ENCODE measurements at places on chromosomes 12 and 14.

DNA sequence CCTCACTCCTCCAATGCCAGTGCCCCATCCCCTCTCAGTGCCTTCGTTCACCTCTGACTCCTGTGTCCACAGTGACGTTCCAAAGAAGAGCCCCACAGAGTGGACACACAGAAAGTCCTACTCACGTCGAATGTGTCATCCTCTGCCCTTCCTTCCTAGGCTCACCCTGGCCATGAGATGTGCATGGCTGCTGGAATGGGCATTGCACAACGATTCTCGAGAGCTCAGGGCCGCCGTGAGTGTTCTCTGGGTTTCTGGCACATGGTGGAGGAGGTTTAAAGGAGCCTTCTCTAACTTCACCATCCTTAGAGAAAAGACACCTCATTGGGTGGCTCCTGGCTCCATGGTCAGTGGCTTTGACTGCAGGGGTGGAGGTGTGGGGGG is 12.8 kb upstream of the CEP170B start:
- DNase-seq = no peak

- peak; percentile 22 for DNase-seq
These were observed 182.2 kb downstream of the CCDC59 start for GRCh38 chr12:82176026-82176425.

- DNase-seq = no peak
These were observed 68.5 kb upstream of the CAPRIN2 start for GRCh38 chr12:30823156-30823699.

DNA sequence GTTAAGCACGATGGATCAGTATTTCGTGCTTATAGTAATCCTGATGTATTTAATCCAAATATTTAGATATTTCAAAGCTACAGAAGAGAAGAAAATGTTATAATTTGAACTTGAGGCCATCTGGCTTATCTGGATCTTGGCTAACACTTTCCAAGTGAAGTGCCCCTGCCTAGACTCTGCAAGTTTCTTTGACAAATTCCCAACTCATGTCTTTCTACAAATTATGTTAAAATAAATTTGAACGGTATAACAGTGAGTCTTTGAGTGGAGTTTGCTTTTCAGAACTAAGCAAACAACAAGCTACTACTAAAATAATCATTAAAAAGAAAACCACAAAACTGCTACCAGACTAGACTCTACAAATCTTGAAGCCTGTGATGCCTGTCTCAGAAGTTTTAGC is 374.4 kb upstream of the PRICKLE1 start:
- no peak for DNase-seq

DNA sequence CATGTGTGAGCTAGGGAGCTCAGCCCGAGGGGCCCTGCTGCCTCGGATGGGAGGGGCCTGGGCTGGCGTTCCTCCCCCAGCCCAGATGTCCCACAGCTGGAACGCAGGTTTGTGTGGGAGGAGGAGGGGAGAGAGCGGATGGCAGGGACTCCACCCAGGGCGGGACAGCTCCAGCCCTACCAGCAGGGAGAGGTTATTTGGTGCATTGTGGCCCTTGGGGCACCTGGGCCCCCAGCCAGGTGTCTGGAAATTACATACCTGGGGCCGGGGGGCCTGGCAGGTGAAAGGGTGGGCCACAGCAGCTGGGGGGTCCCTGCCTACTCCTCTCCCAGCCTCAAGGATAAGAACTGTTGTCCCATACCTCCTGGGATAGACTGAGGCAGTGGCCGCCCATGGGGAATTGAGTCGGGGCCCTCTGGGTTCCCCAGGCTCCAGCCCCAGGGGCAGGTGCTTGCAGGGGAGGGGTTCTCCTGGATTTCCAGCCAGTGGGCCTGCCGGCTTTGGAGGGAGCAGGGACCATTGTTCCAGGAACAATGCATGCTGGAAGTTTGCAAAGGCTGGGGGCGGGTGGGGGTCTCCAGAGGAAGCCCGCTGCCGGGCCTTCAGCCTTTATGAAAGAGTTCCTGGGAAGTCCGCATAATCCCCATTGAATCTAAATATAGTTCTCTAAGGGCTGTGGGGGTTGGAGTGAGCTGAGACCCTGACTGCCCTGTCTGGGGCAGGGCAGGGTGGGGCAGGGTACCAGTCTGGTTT is 1.2 kb downstream of the KIF26A start:
- no peak for DNase-seq

- DNase-seq = no peak
These were observed 321.6 kb upstream of the SFSWAP start for GRCh38 chr12:131389054-131390013.

GRCh38 chr14:52275372-52275771 is 7.9 kb downstream of the PTGDR start:
- no peak for DNase-seq

DNA sequence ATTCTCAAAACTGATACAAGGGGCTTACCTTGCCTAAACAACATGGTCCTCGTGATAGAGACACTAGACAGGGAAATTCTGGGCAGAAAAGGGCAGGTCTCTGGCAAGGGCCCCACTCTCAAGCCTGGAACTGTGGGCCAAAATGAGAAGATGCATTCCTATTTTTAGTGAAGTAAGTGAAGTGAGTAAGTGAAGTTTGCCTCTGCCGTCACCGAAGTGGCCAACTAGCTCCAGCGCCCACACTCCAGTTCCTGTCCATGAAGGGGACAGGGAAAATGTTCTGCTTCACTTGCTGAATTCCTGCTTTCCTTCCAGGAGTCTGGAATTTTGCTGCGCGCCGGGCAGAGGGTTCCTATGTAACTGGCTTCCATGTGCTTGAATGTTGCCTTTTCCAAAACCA is 1035.6 kb upstream of the TMEM132C start:
- DNase-seq = no peak

DNA sequence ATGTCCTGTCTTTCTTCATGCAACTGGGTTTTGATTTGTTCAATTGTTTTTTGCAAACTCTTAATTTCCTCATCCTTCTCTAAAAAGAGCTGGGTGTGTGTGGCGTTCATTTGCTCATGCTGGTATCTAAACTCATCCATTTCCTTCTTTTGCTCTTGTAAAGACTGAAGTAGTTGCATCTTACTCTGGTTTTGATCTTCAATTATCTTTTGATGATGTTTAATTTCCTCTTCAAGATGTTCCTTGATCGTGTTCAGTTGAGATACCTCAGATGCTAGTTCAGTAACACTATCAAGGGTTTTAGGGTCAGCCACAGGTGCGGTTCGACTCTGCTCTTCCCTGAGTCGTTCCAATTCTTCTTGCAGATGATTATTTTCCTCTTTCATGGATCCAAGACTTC is 34.8 kb downstream of the TRIP11 start:
- DNase-seq = no peak

- DNase-seq = peak; percentile 67
These were observed 28.7 kb downstream of the FNTB start for GRCh38 chr14:65015391-65015790.

GRCh38 chr14:95314609-95315008 is 5.1 kb downstream of the CLMN start:
- no peak for DNase-seq

DNA sequence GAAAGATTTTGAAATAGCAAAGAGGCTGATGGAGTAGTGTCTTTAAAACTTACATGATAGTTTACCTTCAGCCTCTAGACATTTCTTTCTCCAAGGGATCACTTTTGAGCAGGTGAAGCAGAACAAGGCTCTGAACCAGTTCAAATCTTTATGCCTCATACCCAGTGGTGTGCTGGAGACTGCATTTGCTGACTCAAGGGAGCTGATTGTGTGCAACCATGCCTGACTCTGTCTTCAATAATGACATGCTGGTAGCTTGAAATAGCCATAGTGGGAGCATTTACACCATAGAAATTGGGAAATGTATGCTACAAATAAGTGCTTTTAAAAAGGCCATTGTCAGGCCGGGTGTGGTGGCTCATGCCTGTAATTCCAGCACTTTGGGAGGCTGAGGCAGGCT is 482.0 kb downstream of the TMTC2 start:
- DNase-seq = no peak

GRCh38 chr14:37428954-37429353 is 166.1 kb downstream of the FOXA1 start:
- no peak for DNase-seq

DNA sequence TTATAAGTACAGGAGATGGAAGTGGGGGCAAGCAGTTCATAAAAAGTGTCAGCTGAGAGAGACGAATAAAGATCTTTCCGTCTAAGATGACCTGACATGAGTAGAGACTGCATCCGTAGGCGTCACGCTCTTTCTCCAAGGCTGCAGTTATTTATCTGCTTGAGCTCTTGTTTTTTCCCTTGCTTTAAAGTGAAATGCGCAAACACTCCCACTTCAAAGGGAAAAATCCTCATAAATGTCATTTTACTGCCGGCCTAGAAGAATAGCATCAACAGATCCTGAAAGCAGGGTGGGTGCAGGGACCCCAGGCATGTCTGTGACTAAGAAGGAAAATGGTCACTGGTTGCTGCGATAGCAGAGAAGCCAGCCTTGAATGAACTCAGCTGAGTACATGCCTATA is 647.4 kb downstream of the MED13L start:
- DNase-seq = no peak

DNA sequence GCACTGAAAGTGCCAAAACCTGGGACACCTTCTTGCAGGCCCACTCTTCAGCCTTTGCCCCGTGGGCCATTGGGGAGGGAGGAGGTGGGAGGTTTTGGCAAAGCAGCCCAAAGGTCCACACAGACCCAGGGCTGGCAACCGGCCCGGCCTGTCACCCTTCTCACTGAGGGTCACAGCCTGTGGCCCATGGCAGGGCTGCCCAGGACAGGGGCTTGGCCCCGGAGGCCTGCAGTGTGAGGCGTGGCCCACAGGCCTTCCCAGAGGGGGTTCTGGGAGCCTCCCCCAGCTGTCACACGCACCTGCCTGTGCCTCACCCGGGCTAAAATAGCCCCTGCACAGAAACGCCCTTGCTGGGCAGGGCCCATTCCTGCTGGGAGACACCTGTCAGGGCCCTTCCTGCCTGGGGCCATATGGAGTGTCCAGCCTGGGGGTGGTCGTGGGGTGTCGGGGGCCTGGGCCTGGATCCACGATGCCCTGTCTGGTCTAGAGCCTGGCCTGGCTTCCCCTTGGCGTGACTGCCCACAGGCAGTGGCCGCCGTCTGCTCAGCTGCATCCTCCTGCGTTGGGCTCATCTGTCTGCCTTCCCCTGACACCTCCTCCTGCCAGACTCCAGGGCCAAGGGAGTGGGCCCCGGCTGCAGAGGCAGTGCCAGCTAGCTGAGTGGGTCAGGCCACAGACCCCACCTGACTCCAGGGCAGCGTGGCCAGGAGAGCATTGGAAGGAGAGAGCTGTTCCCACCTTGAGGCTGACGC is 19.2 kb downstream of the PACS2 start:
- no peak for DNase-seq

- DNase-seq = no peak
These were observed 53.2 kb upstream of the HIF1A start for GRCh38 chr14:61641914-61642613.

GRCh38 chr12:98998697-98999299 is 353.7 kb downstream of the APAF1 start:
- peak; percentile 73 for DNase-seq

DNA sequence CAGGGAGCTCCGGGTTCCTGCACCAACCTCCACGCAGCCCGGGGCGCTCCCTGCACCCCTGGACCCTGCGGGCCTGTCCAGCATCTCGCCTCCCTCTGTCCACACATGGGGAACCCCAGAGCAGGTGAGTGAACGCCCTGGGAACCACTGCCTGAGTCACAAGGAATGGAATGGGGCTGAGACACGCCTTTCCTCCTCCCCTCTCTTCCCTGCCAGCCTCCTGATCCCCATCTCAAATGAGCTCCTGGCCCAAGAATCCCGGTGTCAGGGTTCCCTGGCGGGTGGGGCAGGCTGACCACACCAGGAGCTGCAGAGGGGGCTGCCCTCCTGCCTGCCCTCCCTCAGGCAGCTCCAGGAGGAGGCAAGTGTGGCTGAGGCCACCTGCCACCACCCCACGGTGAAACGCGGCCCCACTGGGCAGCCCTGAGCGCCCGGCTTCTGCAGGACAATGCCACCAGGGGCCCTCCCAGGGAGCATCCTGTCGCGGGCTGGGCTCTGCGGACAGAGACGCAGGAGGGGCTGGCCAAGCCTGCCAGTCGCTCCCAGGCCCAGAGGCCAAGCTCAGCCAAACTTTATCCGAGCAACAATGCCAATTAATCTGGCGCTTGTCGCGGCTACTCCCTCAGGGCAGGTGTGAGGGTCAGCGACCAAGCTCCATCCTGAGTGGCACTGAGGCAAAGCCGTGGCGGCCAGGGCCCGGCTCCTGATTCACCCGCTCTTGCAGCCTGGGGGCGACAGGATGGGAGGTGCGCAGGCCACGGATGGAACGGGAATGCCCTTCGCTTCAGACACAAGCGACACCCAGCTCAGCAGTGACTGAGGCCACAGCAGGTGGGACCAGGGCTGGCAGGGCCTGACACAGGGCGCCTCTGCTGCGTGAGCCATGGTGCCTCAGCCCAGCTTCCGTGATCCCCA is 44.3 kb downstream of the GALNT9 start:
- DNase-seq = no peak

GRCh38 chr12:69898236-69898635 is 73.2 kb downstream of the MYRFL start:
- DNase-seq = no peak

GRCh38 chr12:104682790-104683279 is 226.1 kb downstream of the CHST11 start:
- DNase-seq = no peak
